Large intestine (tissue), 12 donors: ENCODE measurements at places on chromosomes 1 and 21. TPM values are rescaled to one million over a fixed set of nuclear protein-coding genes. Genes with fewer than 3 reads are reported as not detected.

CRP gene
- not detected for polyA plus RNA-seq

DNA sequence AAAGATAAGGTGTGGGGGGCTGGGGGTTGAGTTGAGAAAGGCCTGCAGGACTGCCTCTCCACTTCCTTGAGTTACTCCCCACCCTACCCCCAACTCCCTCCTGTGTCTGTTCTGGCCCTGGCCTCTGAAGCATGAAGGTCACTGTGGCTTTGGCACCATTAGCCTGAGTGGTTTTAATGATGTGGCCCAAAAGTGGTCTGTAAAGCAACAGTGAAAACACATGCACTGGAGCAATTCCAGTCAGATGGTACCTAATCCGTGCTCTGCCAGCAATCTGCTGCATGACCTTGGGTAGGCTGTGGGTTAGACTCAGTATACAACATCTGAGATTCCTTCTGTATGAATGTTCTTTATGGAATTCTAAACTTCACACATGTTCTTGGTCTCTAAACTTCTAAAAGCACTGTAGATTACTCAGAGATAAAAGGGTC, 86.5 kb upstream of the ATP1A1 start:
- no peak for DNase-seq

DNA sequence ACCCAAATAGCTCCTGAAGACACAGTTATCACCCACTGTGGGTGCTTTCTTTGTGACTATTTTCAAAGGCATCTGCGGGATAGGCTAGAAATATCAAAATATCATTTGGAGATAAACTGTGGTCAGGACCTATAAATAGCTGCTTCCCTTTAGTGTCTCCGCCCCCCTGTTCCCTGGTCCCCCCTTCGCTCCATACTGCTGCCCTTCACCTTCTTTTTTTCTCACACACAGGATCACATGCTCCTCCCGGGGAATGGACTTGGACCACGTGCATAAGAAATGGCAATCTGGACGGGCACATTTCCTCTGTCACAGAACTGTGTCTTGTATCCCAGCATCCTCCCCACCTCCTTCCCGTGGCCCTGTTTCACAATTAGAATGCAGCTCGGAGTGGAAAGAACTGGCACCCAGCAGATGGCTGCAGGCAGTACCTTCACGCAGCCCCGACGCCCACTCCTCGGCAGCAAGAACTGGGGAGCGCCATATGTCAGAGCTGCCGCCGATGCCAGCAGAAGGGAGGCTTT, 68.8 kb upstream of the SSX2IP start:
- DNase-seq, result no peak

DNA sequence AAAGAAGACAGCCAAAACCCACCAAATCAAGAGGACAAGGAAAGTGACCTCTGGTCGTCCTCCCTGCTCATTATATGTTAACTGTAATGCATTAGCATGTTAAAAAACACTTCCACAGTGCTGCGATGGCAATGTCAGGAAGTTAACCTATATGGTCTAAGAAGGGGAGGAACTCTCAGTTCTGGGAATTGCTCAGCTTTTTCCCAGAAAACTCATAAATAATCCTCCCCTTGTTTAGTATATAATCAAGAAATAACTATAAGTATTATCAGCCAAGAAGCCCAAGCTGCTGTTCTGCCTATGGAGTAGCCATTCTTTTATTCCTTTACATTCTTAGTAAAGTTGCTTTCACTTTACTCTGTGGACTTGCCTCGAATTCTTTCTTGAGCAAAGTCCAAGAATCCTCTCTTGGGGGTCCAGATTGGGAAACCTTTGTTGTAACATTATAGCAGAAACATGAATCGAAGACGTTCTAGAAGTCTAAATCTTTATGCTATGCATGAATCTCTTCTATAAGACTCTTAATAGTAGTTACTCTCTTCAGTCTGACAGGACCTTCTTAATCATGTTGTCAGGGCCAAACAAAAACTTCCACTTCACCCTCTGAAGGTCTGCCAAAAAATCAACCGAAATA, 110.0 kb upstream of the VANGL1 start:
- peak; percentile 61 for DNase-seq

TMEM9 gene
- 49.8 TPM for polyA plus RNA-seq
